NCI-H774 (cell line): ENCODE measurements at places on chromosomes 1 and 21.

- DNase-seq = no peak
Measured at GRCh38 chr1:200323856-200324400, 85.9 kb downstream of the ZNF281 start.

GRCh38 chr1:35112668-35113067 is 33.5 kb downstream of the ZMYM1 start:
- DNase-seq = no peak

DNA sequence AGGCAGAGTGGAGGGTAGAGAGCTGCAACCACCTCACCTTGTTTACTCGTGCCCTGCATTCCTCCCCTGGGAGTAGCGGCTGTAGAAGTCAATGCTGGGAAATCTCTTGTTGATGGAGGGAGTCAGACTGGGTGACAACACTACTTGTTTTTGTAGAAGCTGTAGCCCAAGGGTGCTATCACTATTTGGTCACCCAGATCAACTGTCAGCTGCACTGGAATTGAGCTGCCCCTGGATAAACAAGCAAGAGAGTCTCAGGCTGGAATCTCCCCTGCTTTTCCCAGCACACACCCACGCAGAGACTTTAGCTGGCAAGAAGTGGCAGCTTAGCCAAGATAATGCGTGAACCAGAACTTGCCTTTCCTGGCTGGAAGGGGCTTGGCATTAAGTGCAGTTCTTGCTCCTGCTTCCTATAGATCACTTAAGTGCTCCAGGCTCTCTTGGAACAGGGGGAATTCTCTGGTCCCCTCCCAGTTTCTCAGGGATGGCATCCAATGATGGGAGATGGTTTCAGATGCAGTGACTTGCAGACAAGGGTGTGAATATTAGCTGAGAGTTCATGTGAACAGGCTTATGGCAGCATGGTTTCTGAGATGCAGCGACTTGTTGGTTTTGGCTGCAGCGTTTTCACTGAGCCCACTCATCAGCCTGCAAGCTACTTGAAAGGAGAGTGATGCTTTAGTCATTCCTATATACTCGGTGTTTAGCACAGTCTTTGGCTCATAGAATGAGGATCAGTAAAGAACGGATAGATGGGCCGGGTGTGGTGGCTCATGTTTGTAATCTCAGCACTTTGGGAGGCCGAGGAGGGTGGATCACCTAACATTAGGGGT is 16.8 kb downstream of the ATP2B4 start:
- no peak for DNase-seq

DNA sequence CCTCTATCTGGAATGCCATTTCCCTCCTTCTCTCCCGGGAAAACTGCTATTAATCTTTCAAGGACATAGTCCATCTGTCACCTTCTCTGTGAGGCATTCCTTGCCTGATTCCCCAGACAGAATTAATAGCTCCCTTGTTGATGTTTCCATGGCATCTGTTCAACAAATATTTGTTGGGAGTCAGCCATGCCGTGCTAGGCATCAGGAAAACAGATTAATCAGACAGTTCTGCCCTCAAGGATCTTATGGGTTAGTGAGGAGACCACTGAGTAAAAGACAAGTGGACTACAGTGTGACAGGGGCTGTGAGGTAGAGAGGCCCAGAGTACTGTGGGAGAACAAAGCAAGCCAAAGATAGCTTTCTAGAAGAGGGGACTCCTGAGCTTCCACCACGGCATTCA is 11.4 kb upstream of the MAGOH start:
- DNase-seq = no peak

DNA sequence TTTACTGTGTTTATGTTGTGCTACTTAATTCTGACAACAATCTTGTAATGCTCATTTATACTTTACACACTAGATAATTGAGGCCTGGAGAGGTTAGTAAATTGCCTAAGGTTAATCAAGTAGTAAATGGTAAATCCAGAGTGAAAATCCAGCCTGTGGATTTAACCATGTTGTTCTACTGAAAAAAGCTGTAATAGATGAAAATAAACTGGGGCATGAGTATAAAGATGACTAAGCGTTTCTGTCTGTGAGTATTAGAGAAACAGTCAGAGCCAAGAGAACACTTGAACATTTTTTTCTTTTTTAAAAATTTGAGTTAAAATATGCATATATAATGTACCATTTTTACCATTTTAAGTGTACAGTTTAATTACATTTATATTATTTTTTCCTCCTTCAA is 47.9 kb upstream of the LEPR start:
- DNase-seq = no peak

DNA sequence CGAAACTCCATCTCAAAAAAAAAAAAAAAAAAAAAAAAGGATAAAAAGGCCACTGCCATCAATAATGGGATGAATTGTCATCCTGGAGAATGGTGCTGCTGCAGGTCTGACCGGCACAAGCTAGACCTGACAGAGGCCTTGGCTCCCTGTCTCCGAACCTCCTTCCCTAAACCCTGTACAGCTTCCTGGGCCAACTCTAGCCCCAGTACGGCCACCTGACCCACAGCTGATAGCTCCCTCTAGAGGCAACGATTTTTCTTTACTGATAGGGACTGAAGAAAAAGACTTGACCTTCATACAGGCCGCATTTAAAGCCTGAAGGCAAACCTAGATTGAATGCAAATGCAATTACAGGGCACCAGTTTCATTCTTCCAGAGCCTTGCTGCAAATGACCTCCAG is 30.7 kb downstream of the NOL9 start:
- DNase-seq = no peak

DNA sequence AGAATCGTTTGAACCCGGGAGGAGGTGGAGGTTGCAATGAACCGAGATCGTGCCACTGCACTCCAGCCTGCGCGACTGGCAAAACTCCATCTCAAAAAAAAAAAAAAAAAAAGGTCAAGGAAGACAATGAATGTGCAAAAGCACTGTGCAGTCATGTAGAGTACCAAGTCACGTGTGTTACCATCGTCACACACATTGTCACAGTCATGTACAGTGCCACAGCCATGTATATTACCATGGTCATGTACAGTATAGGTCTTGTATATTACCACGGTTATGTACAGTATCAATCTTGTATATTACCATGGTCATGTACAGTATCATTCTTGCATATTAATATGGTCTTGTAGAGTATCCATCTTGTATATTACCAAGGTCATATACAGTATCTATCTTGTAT is 13.0 kb downstream of the DHRS3 start:
- DNase-seq = no peak

- no peak for DNase-seq
Measured at GRCh38 chr1:71298633-71299032, 217.8 kb upstream of the ZRANB2 start.

- DNase-seq = no peak
Measured at GRCh38 chr1:112954017-112954650, 1.9 kb downstream of the SLC16A1 start.

DNA sequence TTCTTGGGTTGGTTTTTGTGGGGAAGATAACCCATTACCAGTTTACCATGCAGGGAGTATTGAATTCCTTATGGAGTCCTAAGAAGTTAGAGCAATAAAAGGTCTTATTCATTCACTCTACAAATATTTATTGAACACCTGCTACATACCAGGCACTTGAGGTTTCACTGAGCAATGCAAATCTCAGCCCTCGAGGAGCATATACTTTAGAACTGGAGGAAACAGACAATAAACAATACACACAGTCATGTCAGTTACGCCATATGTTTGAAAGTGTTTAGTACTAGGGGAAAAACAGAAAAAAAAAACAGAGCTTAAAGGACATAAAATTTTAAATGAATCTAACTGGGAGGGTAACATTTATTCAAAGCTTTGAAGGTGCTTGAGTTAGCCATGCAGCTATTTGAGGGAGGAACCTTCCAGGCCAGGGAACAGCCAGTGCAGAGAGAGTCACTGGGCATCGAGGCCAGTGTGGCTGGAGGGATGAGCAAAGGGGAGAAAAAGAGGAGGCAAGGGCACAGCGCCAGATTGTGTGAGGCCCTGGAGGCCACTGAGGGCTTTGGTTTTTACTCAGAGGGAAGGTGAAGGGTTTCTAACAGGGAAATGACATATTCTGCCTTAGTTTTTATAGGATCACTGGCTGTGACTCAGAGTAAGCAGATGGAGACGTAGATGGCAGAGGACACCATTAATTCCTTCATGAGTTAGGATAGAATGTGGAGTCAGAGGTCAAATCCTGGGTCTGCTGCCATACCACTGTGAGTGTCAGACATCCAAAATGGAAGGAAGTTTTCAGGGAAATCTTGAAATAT is 32.7 kb downstream of the C1orf21 start:
- no peak for DNase-seq

DNA sequence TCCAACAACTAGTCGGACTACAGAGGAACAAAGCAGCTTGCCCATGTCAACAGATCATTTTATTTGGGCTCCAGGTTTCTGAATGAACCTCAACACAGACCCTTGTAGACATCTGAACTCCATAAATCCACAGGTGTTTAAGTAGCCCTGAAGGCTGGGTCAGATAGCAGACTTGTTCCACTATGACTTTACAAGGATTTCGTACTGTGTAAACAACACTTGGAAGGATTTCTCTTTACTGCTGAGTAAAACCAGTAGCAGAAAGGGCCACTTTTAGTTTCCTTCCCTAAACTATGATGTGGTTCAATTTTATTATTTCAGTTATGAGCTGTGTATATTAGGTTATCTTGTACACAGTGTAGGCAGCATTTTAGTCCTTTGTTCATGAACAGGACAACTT is 316.4 kb upstream of the ADGRL2 start:
- no peak for DNase-seq

DNA sequence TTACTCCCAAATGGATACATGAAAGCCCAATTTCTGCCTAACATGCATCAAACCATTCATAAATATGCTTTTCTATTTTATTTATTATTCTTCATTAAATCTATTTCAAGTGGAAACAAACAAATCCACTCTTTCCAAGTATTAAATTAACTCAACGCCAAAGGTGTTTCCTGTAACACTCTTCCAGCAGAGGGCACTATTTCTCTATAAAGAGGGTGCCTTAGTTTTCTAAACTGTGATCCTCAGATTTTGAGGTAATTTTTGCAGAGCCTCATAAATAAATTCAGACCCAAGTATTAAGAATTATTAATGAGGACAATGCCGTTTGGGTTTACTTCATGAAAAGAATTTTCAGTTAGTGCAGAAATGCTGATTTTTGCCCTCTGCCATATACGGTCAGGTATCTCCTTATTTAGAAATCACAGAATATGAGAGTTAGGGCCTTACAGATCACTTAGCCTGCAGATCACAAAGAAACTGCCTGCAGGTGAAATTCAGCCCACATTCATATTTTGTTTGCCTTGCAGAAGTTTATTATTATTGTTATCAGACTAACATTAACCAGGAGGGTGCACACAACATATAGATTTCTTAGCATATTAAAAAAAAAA is 40.1 kb upstream of the MYSM1 start:
- DNase-seq = peak; percentile 76

DNA sequence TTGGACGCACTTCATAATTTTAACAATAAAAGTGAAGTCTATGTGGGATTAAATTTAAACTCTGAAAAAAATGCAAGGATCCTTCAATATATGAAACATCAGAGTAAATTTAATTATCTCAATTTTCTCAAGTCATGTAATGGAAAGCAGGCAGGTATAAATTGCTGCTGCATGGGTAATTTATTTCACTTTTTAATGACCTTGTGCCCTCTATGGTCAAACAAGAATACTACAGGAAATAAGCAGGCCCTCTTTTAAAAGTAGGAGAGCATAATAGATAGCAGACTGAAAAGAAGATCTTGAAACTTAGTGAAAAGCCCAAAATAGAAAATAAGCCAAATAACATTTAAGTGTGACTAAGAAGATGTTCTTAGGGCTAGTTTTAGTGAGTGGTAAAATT is 22.9 kb downstream of the BCAS2 start:
- DNase-seq = no peak

GRCh38 chr1:12009318-12009947 is 9.9 kb upstream of the MIIP start:
- no peak for DNase-seq

GRCh38 chr21:33561373-33561772 is 18.5 kb downstream of the SON start:
- no peak for DNase-seq

DNA sequence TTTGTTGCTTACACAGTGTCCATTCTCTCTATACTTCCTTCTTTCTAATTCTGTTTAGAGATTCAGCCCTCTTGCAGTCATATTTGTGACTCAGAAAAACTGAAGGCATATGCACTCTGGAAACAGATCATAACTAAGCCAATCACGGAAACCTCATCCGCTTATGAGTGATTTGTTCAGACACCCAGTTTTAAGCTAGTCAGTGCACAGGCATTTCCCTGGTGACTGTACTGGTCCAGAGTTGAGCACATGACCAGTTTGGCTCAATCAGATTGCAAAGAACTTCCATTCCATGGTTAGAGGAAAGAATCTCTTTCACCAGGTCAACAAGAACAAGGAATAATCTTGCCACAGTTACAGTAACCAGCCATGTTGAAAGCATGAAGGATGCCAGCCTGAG is 69.2 kb upstream of the SGIP1 start:
- DNase-seq = no peak

- DNase-seq = no peak
Measured at GRCh38 chr21:29473808-29474207, 175.1 kb downstream of the BACH1 start.

- DNase-seq = no peak
Measured at GRCh38 chr1:229531326-229531725, 23.2 kb upstream of the NUP133 start.

GRCh38 chr1:24476571-24476970 is 26.1 kb upstream of the RCAN3 start:
- no peak for DNase-seq

DNA sequence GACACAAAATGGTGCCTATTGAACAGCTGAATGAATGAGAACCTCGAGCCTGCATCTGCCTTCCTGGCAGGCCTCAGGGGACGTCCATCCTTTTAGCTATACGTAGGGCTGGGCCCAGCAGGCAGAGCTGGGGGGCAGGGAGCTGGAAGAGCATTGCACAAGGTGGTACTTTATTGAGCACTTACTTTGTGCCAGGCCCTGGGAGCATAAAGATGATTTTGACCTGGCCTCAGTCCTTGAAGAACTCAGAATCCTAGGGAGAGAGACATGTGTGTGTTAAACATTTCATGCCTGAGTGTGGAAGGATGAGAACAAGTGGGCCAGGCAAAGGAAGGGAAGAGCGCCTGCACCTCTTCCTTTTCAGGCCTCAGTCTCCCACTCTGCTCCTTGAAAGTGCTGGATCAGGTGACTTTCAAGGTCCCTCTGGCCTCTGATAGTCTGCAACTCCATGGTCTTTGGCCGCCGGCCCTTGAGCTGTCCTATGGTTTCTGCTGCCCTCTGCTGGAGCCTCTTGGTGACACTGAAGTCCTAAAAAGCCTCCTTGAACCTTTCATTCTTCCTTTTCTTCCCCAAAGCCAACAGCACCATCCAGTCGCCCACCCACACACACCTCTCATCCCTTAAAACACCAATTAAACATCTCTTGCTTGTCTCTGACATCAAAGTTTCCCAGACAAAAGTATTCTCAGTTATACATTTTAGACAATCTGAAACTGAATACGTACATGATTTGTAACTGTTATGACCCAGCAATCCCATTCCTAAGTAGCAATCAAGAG is 3.5 kb upstream of the PEAR1 start:
- peak; percentile 71 for DNase-seq

DNA sequence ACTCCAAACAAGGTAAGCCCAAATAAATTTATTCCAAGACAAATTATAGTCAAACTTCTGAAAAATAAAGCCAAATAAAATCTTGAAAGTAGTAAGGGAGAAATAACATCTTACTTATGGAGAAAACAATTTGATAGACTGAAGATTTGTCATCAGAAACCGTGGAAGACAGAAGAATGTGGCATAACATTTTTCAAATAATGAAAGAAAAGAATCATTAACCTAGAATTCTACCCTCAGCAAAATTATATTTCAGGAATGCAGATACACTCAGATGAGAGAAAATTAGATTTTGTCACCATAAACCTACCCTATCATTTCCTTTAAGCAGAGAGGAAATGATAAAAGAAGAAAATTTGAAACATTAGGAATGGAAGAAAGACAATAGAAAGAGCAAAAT is 27.3 kb upstream of the PADI1 start:
- no peak for DNase-seq
